ENCODE measurements at places on chromosomes 5 and 9.

- no peak for DNase-seq
Observed at GRCh38 chr5:128962211-128962610, 3.1 kb upstream of the SLC27A6 start.

DNA sequence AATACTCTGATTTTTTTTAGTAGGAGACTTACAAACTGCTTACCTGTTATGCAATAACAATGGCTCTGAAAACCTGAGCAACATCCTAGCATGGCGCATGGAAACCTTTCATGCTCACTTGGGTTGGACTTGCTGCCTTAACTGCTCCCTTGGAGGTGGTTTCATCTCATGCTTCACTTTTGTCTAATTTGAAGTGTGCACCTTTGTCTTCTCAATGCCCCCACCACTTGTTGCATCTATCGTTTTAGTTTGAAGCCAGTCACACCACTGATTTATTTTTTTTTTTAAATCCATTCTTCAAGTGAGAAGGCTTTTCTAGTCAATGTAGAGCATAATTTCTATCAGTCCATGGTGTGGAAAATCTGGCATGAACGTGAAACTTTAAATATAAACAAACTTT lies 63.2 kb downstream of the CFAP90 start:
- no peak for DNase-seq

DNA sequence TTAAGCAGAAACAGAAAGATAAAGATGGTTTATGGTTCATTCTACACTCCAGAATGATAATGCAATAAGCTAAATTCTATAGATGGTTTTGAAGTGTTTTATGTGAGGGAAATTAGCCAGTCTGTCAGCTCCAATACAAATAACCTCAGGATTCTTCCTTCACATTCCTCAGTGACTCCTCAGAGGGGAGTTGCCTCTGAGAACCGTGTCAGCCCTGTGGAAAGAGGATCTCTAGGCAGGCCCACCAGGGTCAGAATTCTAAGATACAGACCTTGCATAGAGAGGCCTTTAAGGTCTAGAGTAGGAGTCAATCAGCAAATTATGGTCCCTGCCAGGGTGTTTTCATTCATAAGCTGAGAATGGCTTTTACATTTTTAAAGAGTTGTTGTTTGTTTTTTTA lies 26.6 kb downstream of the RUSC2 start:
- peak; percentile 65 for DNase-seq

- DNase-seq: no peak
Observed at GRCh38 chr9:4805191-4805918, 12.6 kb downstream of the RCL1 start.

GRCh38 chr5:154214371-154215106 lies 24.0 kb downstream of the GALNT10 start:
- DNase-seq: peak; percentile 78

- peak; percentile 12 for DNase-seq
Observed at GRCh38 chr5:54942064-54942778, 43.2 kb downstream of the ESM1 start.

GRCh38 chr5:37015795-37016666 lies 139.5 kb downstream of the NIPBL start:
- DNase-seq: peak; percentile 25

- DNase-seq: no peak
Observed at GRCh38 chr5:145915970-145916638, 20.3 kb upstream of the SH3RF2 start.

GRCh38 chr5:27318701-27319100 lies 280.3 kb upstream of the CDH9 start:
- DNase-seq: peak; percentile 62

- no peak for DNase-seq
Observed at GRCh38 chr5:96125231-96125891, 163.7 kb upstream of the ELL2 start.

- no peak for DNase-seq
Observed at GRCh38 chr5:122774519-122774860, 390 bp upstream of the SNX2 start.

- no peak for DNase-seq
Observed at GRCh38 chr9:25570802-25571201, 107.4 kb downstream of the TUSC1 start.

DNA sequence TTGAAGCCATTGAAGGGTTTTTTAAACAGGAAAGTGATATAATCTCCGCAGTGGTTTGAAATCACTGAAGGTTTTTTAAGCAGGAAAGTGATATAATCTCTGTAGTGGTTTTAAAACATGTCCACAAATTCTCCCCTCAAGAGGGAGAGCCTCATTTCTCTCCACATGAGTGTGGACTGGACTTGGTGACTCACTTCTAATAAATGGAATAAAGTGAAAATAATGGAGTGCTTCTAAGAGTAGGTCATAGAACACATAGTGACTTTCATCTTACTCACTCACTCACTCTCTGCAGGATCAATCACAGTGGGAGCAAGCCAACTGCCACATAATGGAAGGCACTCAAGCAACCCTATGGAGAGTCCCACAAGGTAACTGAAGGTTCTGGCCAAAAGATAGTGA lies 12.0 kb downstream of the CTNNAL1 start:
- peak; percentile 93 for DNase-seq

- DNase-seq: no peak
Observed at GRCh38 chr5:147737921-147738320, 44.6 kb downstream of the JAKMIP2 start.

- DNase-seq: no peak
Observed at GRCh38 chr5:170722316-170722715, 61.2 kb upstream of the GABRP start.

DNA sequence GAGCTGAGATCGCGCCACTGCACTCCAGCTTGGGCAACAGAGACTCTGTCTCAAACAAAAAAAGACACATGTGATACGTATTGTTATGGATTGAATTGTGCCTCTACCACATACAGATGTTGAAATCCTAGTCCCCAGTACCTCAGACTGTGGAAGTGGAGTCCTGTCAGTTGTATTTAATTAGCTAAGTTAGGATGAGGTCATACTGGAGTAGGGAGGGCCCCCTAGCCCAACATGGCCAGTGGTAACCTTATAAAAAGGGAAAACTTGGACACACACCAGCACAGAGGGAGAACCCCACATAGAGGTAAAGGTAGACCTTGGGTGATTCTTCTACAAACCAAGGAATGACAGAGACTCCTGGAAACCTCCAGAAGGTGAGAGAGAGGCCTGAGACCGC lies 119.8 kb downstream of the GADD45G start:
- DNase-seq: no peak

- DNase-seq: no peak
Observed at GRCh38 chr5:123805300-123805699, 293.3 kb downstream of the CSNK1G3 start.

- DNase-seq: no peak
Observed at GRCh38 chr5:160263326-160263855, 34.1 kb downstream of the FABP6 start.

DNA sequence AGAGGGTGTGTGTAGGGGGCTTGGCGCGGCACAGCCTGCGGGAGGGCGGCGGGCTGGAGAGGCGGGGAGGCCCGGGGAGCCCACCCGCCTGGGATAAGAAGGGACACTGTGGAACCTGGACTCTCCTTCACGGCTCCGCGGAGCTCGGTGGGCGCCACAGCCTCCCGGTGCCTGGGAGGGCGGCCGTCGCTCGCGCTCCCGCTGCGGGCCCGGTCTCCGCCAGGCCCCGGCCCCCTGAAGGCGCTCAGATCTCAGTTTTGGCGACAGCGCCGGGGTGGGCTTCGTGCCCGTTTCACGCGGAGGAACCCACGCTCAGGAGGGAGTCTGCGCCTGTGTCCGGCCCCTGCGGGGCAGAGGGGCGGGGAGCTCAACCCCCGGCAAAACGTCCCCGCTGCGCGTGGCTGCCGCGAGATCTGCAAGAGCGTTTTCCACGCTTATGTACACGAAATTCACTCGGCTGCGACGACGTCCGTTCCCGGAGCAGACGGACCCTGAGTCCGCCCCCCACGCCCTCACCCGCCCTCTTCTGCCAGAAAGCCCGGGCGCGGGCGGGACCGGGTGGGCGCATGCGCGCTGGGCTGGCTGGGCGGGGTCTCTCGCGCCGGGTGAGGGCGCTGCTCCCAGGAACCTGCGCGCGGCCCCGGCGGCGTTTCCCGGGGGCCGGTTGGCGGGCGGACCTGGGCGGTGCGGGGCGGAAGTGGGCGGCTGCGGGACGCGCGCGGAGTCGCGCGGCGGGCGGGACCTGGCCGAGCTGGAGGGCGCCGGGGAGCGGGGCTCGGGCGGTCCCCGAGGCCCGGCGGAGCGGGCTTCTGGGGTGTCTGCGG lies at the start of gene NELFB:
Gene NELFB, plus strand, starts transcription at position 704 of the 824 bp plus-strand sequence.
- DNase-seq: peak; percentile 72

GRCh38 chr9:93033531-93033930 lies 25.0 kb upstream of the SUSD3 start:
- no peak for DNase-seq

DNA sequence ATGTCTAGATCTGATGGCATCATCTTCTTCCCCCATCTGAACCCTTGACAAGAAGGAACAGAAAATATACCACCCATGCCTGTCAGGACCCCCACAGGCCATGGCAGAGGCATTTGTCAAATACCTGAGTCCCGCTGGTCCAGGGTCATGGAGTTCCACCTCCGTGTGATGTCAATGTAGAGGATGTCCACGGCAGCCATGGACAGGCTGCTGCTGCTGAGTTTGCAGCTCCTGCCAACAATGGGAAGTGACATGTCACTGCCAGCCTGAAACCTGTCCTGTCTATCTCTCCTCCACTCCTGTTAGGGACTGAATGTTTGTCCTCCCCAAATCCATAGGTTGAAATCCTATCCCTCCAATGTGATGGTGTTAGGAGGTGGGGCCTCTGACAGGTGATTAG lies 208.8 kb downstream of the DAB2IP start:
- DNase-seq: no peak

GRCh38 chr5:5043346-5043745 lies 96.8 kb upstream of the ADAMTS16 start:
- no peak for DNase-seq

DNA sequence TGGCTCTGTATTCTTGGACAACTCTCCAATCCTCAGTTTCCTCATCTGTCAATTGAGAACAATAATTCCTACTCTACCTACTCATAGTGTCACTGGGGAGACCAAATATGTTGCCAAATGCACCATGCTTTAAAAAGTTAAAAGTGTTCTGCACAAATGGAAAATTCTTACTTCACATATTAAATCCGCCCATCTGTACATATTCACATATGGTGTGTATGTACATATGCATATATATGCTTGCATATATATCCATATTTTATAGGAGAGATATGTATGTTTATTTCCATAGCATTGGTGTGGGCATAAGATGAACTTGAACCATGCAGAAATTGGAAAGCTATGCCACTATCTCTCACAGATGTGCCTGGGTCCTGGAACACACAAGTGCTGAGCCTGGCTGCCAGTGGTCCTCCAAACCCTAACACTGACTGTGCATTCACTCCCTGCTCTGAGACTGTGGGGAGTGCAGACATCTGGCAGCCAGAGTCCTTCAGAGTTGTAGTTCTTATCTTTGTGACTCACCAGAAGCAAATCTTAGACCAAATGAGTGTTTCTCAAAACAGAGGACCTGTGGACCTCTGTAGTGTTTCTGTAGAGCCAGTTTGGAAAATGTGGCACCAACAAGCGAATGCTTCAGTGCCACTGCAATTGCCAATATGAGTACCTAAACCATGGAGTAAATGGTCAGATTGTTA lies 168.7 kb downstream of the GRIA1 start:
- peak; percentile 80 for DNase-seq

GRCh38 chr5:53087621-53088121 lies 21.9 kb downstream of the MOCS2 start:
- no peak for DNase-seq

GRCh38 chr5:73952872-73953271 lies 326.9 kb downstream of the ARHGEF28 start:
- no peak for DNase-seq

DNA sequence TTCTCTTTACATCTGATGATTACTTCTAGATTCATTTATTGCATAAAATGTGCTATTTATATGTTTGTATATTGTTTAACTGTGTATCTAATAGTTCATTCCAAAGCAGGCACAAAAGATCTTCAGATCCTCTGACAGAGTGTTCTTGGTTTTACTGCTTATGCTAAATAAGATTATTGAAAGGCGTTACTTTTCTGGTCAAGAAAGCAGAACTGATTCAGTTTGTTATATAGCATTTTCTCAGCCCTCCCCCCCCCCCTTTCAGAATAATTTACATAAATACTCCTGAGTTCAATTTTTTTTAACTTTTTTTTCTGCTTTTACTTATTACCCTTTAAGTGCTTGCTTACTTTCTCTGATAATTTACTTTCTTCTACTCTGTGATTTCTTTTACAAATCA lies 15.4 kb downstream of the CDC42SE2 start:
- DNase-seq: no peak

Data from fibroblast of mammary gland (primary cell).